ENCODE measurements at places on chromosomes 12 and 14.
A peak's percentile ranks its signal among the peaks of the same experiment; 100 is the strongest.

- DNase-seq: no peak
Observed at GRCh38 chr12:32542428-32543229, 136.5 kb upstream of the DNM1L start.

GRCh38 chr14:96168581-96168980 is 36.1 kb upstream of the BDKRB2 start:
- no peak for DNase-seq

GRCh38 chr12:25743679-25744215 is 190.7 kb upstream of the LMNTD1 start:
- DNase-seq: no peak

DNA sequence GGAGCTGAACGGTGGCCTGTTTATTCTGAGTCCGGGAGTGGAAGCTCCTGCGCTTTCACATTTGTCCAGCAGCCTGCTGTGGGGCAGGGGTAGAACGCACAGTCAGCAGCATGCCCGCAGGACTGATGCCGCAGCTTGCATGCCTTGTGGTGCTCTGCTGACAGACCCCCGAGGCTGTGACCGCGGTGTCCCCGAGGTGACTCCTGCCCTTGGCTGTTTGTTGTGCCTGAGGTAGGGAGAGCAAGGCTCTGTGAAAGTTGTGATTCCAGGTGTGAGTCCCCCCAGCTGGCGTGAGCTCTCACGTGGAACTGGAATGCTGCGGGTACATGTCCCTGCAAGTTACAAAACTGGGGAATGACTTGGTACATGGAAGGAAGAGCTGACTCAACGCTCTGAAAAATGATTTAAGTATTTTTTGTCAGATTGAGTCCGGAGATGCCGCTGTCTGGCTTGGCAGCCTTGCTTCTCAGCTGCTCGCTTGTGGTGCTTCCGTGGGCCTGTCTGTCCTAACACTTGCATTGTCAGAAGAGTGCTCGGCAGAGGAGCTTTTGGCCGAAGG is 18.1 kb downstream of the MLXIP start:
- no peak for DNase-seq

DNA sequence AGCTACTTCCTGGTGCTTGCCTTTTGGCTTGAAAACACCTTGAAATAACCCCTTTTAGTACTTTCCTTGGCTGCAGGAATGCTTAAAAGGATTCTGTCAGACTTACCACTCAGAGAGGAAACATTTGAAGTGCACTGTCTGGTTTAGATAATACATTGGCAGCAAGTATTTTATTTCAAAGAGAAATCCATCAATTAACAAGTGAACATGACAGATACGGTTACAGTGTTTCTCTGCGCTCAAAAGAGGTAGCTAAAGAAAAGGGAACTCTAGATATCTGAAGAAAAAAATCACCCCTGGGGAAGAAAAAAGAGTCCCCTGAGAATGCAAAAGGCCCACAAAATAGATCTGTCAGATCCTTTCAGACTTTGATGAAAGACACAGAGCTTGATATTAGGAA is 421.9 kb downstream of the LRFN5 start:
- DNase-seq: no peak

- no peak for DNase-seq
Observed at GRCh38 chr14:87629788-87630187, 363.2 kb downstream of the GALC start.

- DNase-seq: no peak
Observed at GRCh38 chr12:23113781-23114180, 488.8 kb downstream of the ETNK1 start.

DNA sequence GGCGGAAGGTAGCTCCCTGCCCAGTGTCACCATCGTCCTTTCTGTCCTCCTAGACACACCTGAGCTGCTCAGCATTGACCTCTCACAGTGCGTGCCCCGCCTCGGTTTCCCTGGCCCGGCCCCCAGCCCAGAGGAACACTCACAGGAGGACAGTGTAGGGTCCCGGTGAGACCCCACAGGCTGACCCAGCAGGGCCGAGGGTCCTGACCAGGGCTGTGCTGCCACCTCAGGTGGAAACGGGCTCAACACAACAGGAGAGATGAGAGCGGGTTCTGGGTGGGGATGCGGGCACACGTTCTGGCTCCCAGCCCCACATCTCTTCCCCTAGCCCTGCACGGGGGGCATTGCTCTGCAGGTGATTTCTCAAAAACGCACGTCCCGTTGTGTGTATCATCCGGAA is 98.1 kb downstream of the PIWIL1 start:
- DNase-seq: no peak

GRCh38 chr12:26906704-26907103 is 31.1 kb downstream of the INTS13 start:
- DNase-seq: no peak

- DNase-seq: no peak
Observed at GRCh38 chr14:99651953-99652746, 7.2 kb downstream of the HHIPL1 start.

GRCh38 chr12:90010089-90010488 is 301.5 kb upstream of the ATP2B1 start:
- no peak for DNase-seq

GRCh38 chr12:69239922-69240630 is 707 bp downstream of the CPSF6 start:
- DNase-seq: peak; percentile 24

- DNase-seq: no peak
Observed at GRCh38 chr12:118830296-118830695, 151.0 kb upstream of the SRRM4 start.

GRCh38 chr12:120651821-120652220 is 11.4 kb downstream of the CABP1 start:
- DNase-seq: no peak

DNA sequence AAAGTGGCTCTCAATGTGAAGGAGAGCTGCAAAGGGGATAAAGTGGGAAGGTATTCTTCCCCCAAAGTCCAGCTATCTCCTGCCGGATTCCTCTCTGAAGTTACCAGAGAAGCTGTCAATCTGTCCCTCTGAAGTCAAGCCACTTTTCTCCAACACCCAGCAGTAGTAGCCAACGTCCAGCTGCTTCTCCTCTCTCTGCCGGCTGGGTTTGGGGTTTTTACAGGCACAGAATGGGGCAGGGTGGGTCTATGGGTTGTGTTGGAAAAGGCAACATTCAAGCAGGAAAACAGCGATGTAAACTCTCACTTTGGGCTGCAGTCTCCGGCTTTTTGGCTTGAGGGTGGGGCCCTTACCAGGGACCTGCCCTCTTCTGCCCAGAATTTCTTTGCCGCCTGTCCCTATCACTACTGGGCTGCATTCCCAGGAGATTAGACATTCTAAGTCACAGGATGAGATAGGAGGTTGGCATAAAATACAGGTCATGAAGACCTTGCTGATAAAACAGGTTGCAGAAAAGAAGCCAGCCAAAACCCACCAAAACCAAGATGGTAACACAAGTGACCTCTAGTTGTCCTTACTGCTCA is 16.3 kb downstream of the CAPZA3 start:
- DNase-seq: no peak

DNA sequence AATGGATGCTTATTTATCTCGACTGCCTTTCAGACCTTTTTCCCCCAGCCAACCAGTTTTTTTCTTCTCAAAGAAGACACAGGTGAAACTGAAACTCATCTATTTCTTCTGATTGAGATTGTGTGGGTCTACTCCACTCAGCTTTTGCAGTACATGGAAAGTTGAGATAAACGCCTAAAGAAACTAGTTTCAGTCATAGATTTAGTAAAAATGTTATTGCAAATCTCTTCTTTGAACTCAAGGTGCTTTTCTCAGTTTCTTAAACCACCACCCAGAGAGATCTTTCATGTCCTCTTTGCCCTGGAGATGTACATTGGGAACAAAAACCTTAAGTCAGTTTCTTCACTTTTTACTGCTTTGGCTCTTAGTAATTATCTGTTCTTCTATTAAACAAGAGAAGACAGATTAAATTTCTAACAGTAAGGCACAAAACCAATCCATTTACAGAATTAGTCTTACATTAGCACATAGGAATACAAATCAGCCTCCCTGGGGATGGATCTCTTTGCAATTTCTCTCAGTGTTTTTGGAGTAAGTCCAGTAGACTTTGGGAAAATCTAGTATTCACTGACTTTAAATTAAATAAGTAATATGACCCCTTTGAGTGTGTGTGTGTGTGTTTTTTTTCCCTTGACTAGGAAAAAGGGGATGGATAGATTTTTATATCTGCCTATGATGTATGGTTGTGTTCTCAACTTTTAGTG is 11.6 kb downstream of the FBXW8 start:
- no peak for DNase-seq

GRCh38 chr12:32273063-32273522 is 126.3 kb upstream of the FGD4 start:
- no peak for DNase-seq

- peak; percentile 87 for DNase-seq
Observed at GRCh38 chr12:110403146-110403975, at the start of gene ANAPC7. ANAPC7 (minus strand) TSS chr12:110403708; CDS start chr12:110403627, 81 bp downstream.

GRCh38 chr14:72800848-72801370 is 93.0 kb downstream of the DPF3 start:
- DNase-seq: no peak

- no peak for DNase-seq
Observed at GRCh38 chr14:103126873-103127304, 3.6 kb downstream of the TNFAIP2 start.

GRCh38 chr12:105120551-105120950 is 13.0 kb downstream of the WASHC4 start:
- DNase-seq: peak; percentile 28

GRCh38 chr12:132160016-132160415 is 15.8 kb downstream of the NOC4L start:
- DNase-seq: no peak

- DNase-seq: no peak
Observed at GRCh38 chr12:130185455-130186391, 23.5 kb downstream of the FZD10 start.

- DNase-seq: no peak
Observed at GRCh38 chr12:41769810-41770209, 374.9 kb downstream of the GXYLT1 start.

DNA sequence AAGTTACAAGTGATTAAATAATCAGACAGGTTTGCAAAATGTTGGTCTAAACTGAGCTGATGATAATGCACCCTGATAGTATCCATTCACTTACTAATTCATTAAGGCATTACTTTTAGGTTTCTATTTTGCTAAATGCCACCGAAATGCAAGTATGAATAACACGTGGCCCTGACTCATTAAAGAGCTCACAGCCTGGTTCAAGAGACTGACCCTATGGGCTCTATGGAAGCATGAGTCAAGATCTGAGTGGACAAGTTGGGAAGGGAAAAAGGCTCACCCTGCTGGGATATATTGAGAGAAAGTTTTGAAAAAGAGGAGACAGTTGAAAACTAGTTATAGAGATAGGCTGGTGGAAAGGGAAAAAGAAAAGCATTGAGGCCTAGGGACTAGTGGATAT is 14.8 kb upstream of the LRRC9 start:
- DNase-seq: no peak

DNA sequence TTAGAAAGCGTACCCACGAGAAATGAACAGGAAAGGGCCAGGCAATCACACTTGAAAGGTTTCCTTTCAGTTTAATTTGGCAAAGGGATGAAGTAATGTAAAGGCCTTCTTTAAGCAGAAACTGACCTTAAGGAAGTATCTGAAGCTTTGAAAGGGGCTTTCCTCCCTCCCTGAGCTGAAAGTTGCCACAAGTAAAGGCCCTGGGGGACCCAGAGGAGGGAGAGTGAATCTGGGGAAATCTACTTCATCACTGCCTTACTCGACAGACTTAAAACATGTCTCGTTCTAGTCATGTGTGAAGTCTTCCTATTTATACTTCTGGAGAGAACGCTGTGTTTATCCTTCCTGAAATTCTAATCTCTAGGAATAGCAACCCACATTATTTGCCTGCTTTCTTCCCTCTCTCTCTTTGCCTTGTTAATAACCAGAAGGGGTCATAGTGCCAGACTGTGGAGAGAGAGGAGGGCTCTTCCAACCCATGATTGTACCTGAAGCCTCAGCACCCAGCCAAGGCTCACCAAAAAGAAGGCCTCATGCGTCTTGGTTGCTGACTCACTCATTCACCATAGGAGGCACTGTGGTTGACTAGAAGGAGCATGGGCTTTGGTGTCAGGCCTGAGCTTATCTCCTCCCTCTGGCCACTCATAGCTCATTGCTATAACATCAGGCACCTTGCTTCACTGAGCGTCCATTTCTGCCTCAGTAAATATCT is 10.2 kb upstream of the GPX2 start:
- no peak for DNase-seq

- no peak for DNase-seq
Observed at GRCh38 chr12:117045160-117046010, 53.8 kb downstream of the TESC start.

DNA sequence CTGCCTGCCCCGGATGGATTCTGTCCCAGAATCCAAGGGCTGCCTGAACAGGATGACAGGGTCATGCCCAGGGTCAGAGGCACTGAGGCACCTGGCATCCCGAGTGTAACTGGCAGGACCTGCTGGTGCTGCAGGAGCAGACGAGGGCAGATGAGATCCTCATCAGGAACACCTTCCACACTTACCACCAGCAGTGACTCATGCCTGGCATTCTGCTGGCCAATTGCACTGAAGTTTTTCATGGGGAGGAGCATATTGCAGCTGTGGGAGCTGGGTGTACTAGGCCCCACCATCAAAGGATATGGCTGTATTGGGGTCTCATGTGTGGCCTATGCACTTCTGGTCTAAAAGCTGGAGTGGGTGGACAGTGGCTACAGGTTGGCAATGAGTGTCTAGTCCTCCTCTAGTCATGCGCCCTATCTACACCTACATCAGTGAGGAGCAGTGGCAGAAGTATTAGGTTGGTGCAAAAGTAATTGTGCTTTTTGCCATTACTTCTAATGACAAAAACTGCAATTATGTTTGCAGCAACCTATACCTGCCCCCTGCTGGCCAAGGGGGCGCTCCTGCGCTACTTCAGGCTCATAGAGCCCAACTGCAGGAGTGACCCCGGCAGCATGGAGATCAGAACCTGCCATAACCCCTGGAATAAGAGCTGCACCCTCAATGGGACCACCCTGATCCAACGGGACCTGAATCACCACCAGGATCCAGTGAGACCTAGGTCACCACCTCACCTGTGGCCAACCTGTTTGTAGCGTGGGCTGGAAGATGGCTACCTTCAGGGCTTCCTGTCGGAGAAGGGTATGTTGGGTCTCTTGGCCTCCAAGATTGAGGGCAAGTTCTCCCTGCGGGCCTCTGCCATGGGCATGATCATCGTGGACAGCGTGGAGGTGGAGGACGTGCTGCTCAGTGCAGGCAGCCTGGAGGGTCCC is 8.0 kb upstream of the C12orf42 start:
- peak; percentile 58 for DNase-seq

- DNase-seq: no peak
Observed at GRCh38 chr14:78758333-78758732, 588.2 kb downstream of the NRXN3 start.

- no peak for DNase-seq
Observed at GRCh38 chr14:95445161-95445560, 71.3 kb downstream of the SYNE3 start.

DNA sequence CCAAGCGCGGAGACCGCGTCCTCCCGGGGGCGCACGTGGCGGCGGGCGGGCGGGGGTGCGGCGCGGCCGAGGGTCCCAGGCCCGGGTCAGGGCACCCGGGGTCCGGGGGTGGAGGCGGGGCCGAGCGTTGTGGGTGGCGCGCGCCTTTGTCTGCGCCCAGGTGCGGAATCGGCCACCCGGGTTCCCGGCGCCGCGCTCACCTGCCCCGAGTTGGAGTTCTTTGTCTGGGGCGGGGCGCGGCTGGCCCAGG is 50.1 kb downstream of the LRCOL1 start:
- no peak for DNase-seq

- DNase-seq: no peak
Observed at GRCh38 chr12:96271469-96272199, 77.5 kb downstream of the ELK3 start.
